Renal cortical epithelial cell (primary cell): ENCODE measurements at places on chromosomes 11 and 22. TPM values are rescaled to one million over a fixed set of nuclear protein-coding genes. Genes with fewer than 3 reads are reported as not detected.

TEX54 gene
- total RNA-seq: not detected in 2 replicates

ELFN2 gene
- total RNA-seq: 6.3 and 18.8 TPM in 2 replicates

TMEM191B gene
- 0.30 and 0.35 TPM in 2 replicates for total RNA-seq

UPK3A gene
- not detected in 2 replicates for total RNA-seq

SYT9 gene
- total RNA-seq: not detected in 2 replicates

CDHR5 gene
- total RNA-seq: 0.15 TPM in 1 of 2 replicates, not detected in the other

MS4A12 gene
- total RNA-seq: not detected in 2 replicates

CCDC82 gene
- total RNA-seq: 20.0 and 42.2 TPM in 2 replicates

CRYBB2 gene
- 1.2 TPM in 1 of 2 replicates, not detected in the other for total RNA-seq

ACTN3 gene
- total RNA-seq: not detected in 2 replicates

FKBP2 gene
- 57.5 and 64.3 TPM in 2 replicates for total RNA-seq

SCGB1D2 gene
- not detected in 2 replicates for total RNA-seq

APLNR gene
- total RNA-seq: not detected in 2 replicates

PTPN5 gene
- not detected in 2 replicates for total RNA-seq

AHNAK gene
- 409 and 1,601 TPM in 2 replicates for total RNA-seq

FGF3 gene
- not detected in 2 replicates for total RNA-seq

CHRM1 gene
- not detected in 2 replicates for total RNA-seq

OR6T1 gene
- total RNA-seq: not detected in 2 replicates

RRM1 gene
- total RNA-seq: 41.0 and 72.4 TPM in 2 replicates
